Hypothalamus (tissue), 51 donors: ENCODE measurements at places on chromosomes 5 and 9.

DNA sequence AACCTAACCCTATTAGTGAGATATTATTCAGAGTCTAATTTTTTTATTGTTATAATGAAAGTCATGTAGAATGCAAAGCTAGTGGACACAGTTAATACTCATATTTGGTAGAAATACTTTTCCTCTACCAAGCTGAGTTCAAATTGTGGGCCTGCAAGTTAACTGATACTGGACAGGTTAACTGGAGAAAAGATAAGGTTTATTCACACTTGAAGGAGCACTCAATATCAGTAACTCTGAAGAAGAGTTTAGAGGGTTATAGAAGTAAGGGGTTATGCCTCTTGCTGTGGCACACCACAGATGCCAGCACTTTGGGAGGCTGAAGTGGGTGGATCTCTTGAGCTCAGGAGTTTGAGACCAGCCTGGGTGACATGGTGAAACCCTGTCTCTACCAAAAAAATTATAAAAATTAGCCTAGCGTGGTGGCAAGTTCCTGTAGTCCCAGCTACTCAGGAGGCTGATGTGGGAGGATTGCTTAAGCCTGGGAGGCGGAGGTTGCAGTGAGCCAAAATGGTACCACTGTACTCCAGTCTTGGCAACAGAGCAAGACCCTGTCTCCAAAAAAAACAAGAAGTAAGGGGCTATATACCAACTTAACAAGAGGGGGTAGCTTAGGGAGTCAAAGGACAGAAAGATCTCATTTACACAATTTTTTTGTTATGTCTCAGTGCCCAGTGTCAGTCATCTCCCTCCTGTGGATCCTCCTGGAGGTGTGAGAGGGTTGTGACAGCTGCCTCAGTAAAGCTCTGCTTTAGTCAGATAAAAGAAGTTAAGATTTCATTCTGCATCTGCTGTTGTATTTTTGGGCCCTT, 121.2 kb upstream of the GRHPR start:
- DNase-seq, result no peak

DNA sequence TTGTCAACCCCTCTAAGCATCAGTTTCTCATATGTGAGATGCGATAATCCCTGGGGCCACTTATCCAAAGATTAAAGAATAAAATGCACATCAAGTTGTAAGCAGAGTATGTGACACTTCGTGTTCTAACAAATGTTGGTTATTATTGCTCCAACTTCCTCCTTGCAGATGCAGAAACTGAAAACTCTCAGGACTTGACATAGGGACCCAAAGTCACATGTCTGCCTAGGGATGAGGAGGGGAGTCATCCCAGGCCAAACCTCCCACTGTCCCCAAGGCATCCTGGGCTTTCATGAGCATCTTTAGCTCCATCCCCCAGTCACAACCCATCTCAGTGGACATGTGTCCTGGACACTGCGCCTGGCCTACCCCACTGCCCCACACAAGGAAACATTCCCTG, 27.5 kb upstream of the SYK start:
- no peak for DNase-seq

GRCh38 chr9:80204054-80204453, 632.3 kb downstream of the TLE4 start:
- DNase-seq, result no peak

DNA sequence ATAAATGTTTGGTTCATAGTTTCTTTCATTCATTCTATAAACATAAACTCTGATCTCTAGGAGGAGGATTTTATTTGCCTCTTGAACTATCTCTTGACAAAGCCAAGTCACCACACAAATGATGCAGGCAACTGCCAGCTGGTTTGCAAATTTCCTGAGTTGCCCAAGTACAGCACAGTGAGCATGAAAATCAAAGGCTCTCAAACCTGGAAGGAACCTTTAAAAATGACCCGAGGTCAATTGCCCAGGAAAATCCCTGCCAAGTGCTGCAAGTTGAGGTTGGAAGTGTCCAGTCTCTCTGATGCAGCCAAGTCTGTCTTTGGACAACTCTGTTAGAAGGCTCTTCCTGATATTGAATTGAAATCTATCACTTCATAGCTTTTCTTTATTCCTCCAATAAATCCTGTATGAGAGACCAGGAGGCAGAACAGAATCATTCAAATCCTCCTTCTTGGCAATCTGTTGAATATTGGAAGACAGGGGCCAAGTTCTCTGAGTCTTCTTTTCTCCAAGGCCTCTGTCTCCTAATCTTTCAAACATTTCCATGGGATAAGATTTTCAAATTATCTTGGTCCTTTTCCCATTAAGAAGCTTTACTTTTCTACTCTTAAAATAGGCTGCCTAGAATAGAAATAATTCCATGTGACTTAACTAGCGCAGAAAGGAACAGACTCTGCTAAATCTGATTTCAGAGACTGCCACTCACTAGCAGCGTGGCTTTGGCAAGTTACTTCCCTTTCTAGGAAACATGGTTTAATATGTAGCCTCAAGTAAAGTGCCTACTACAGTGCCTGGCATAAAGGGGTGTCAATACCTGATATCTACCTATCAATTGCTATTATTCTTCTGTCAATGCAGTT, 159.2 kb downstream of the SNX18 start:
- DNase-seq, result no peak

GRCh38 chr9:33682551-33682950, 112.8 kb upstream of the PRSS3 start:
- no peak for DNase-seq
